ENCODE measurements at places on chromosomes 12 and 14.

- no peak for DNase-seq
Measured at GRCh38 chr12:83476695-83477690, 790.3 kb downstream of the TMTC2 start.

DNA sequence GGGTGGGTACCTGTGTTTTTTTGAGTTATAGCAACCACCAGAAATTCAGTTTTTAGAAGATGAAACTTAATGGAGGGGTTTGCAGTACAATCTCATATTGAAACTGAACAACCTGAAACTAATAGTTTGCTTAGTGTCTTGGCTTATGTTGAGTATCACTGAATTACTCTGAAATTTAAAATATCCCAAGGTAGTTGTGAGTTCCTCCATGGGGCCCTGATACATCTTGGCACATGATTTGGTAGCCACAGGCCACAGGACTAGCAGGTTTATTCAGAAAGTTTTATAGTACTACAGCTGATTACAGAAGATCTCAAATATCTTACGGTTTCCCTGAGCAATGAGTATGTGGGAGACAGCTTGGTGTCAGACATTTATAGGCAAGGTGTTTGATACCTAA is 10.4 kb downstream of the PTGES3 start:
- peak; percentile 37 for DNase-seq

DNA sequence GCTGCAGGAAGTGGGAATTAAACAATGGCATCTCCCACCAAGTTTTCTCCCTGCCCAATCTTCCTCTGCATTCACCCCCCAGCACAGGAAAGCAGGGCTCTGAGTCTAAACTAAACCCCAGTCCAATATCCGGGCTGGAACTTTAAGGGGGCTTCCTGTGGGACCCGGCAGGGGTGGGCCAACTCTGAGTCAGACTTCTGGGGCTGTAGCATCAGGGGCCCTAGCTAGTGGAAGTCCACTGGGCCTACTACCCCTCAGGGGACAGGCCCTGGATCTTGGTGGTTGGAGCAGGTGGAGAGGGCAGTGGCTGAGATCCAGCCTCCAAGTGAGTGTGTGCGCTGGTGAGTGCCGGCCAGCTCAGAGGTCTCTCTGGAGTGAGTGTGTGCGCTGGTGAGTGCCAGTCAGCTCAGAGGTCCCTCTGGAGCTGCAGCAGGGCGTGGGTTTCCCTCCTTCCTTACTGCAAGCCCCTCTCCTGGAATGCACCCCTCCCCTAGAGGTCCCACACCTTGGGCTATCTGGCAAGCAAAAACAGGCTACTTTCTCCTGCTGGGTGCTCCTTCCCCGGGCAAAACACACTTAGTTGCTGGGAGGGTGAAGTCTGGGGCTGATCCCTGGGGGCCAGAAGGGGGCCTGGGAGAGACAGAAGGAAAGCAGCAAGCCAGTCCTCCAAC is 5.6 kb upstream of the LHX5 start:
- DNase-seq = no peak

DNA sequence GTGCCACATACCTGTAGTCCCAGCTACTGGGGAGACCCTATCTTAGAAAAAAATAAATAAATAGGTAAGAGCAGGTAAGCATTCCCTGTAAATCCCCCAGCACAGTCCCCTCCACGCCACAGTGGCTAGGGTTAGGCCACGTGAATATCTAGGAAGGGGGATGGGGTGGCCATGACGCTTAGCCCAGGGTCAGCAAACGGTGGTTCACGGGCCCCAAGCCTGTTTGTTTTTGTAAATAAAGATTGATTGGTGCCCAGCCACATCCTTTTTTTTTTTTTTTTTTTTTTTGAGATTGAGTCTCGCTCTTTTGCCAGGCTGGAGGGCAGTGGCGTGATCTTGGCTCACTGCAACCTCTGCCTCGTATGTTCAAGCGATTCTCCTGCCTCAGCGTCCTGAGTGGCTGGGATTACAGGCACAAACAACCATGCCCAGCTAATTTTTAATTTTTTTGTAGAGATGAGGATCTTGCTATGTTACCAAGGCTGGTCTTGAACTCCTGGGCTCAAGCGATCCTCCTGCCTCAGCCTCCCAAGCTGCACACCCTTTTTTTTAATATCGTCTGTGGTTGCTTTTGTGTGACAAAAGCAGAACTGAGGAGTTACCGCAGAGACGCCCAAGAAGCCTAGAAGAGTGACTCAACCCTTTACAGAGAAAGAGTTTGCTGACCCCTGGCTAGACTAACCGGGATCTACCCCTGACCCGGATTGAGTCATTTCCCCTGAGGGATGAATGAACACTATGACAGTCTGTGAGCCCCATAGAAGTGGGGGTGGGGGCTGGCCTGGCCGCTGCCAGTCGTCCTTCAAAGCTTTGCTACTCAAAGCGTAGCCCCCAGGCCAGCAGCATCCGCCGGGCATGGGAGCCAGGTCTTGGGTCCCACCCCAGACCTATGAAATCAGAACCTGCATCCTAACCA is 113.7 kb upstream of the NCOR2 start:
- DNase-seq = peak; percentile 13

- no peak for DNase-seq
Measured at GRCh38 chr14:36171607-36172006, 4.9 kb downstream of the PTCSC3 start.

- DNase-seq = no peak
Measured at GRCh38 chr14:61019537-61019936, 38.5 kb downstream of the SLC38A6 start.

GRCh38 chr12:46886541-46887041 is 60.8 kb upstream of the SLC38A4 start:
- DNase-seq = no peak

- DNase-seq = no peak
Measured at GRCh38 chr12:18849080-18849479, 111.2 kb downstream of the CAPZA3 start.

- DNase-seq = no peak
Measured at GRCh38 chr12:114391088-114391487, 14.9 kb downstream of the TBX5 start.

- DNase-seq = no peak
Measured at GRCh38 chr12:28629691-28630090, 439.4 kb downstream of the CCDC91 start.

DNA sequence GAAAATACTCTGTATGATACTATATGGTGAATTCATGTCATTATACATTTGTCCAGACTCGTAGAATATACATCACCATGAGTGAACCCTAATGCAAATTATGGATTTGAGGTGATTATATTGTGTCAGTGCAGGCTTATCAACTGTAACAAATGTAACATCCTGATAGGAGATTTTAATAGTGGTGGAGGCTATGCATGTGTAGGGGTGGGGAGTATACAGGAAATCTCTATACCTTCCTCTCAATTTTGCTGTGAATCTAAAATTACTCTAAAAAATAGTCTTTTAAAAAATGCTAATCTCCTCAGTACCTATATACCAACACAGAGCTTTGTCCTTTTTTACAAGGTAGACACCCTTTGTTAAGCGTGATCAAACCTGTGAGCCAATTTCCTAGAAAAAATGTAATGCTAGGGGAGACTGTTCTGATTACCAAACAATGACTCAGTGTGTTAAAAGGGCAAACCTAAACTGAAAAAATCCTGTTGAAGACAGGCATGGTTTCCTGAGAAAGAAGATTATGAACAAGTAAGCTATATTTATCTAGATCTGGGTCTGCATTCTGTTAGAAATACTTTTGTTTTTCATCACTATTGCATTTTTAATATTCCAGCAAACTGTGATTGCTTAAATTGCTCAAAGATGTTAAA is 170.9 kb downstream of the DUSP6 start:
- DNase-seq = no peak

- no peak for DNase-seq
Measured at GRCh38 chr14:77991128-77991772, 178.9 kb upstream of the NRXN3 start.

- no peak for DNase-seq
Measured at GRCh38 chr12:113874326-113874725, 91.8 kb downstream of the RBM19 start.

DNA sequence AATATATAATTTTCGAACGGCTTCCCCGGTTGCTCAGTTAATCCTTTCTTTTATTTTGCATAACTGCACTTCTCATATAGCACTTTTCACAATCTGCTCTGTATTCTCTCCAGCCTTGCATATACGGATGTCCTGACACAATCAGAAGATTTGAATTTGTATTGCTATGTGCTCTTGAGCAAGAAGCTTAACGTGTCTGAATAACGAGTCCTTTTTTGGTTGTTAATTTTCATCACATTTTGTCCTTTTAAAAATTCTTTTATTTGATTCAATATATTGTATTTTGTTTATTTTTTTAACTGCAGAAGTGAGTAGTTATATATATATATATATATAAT is 17.6 kb downstream of the A2M start:
- no peak for DNase-seq

All from activated naive CD4-positive, alpha-beta T cell treated with Interleukin-2 at 50 U/mL for 16 hours (primary cell).